NCI-H2227 treated with DMSO at 0.1 percent for 48 hours (cell line): ENCODE measurements at places on chromosomes 3 and 15.

DNA sequence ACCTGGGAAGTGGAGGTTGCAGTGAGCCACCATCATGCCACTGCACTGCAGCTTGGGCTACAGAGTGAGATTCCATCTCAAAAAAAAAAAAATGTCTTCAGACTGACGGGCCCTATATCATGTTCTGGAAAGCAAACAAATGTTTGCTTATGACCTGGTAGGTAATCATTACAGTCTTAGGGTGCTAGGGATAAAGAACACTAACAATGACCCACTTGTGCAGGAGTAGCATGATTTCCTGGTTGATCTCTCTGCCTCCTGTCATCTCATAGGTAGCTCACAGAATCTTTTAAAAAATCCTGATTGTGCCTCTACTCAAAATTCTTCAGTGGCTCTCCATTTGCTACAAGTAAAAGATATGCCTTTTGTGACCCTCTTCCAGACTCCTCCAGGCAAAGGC is 74.5 kb upstream of the TSPAN3 start:
- no peak for DNase-seq

DNA sequence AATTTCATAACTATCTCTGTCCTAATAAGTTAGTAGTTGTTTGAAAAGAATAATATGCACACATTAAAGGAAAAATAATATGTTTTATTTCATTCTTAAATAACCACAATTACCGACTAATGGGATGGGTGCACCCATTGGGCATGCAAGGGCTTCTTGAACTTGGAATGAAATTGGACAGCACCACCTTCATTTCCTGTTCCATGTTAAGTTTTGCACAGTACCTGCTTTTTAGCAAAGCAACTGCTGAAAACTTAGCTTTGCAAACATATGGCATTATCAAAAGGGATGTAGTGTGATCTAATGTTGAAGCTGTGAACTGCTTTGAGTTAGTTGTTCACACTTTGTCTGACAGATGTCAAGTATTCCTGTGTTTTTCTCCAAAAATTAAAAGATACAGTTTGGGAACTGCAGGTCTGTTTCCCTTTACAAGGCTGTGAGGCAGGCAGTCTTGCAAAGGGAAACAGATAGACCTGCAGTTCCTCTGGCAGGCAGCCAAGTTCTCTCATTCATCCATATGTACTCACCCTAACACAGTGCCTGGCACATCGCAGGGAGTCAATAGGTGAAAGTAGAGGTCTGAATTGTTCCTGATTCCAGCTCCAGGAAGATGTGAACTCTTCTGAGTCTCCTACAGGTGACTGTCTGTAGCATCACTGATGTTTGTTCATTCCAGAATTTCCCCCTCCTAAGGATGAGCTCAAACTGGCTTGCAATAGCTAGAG is 64.3 kb upstream of the GOLGA8B start:
- no peak for DNase-seq

- DNase-seq, result no peak
Measured at GRCh38 chr3:35296533-35296932, 342.8 kb upstream of the ARPP21 start.

DNA sequence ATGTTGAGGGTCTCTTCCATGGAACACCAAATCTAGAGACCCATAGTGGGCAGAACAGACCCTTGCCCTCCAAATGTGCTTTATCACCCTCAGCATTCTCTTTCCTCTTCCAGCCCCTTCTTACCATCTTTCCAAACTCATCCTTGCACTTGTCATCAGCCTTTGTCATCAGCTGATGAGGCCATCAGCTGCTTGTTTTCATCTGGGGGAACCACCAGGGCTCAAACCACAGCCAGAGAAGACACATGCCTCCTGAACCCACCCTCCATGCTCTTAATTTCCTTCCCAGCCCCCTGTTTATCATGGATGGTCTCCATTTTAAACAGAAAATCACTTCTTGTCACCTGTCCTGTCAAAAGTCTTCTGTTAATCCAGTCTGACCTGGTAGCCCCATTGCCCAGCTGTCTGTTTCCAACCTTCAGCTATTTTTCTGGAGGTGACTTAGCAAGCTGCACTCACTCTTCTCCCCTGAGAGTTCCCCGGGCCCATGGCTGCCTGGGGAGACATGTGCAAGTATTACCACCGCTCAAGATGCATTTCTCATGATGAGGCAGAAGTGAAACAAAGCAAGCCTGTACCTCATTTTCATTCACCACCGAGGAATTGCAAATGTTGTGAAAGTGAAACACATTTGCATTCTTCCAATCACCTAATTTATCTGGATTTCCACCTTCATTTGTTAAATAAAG is 14.7 kb upstream of the SYNM start:
- no peak for DNase-seq

DNA sequence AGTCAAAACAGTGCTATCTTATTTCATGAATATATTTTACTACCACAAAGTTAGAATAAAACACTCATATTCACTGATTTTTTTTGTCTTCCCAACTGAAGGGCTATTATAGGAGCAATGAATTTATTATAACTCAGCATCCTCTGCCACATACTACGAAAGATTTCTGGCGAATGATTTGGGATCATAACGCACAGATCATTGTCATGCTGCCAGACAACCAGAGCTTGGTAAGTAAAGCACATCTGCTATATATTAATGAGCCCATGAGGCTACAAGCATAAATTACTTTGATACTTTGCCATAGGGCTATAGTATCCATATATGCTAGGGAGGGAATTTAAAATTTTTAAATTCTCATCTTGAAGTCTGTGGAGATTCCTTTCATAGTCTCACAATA is 95.9 kb downstream of the FEZF2 start:
- DNase-seq, result no peak

DNA sequence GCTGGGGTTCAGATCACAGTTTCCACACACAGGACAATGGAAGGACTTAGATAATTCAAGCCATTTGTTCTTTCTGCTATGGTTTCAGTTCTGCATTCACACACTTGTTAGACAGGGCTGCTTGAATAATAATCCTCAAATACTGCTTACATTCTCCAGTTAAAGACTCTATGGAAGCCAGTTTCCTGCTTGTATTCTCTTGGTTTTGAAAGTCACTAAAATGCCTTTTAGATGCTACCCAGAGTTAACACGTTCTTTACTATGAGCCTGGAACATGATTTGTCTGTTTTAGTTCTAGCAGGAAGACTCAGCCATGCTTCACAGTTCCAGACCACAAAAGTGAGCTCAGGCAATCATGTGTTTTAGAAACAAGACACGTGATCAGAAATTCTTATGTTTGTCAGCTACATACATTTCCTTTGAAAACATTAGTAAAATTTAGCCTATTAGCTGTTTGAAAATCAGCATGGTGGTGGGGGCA is 152.4 kb downstream of the LEKR1 start:
- no peak for DNase-seq

DNA sequence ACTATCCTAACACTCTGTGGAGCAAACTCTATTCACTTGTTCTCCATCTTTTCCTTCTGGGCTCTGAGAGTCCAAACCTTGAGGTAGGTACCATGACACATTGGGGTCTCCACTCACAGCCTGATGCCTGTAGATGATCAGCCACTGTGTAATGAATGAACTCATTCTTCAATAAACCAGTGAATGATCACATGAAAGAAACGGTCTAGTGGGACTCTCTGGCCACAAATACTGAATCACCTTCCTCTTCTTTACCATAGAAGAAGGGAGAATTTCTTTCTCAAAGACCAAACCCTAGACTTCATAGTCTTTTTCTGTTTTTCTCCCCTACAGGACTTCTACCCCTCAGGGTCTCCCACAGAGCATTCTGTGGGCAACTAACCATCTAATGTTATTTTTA is 20.5 kb upstream of the ABHD2 start:
- DNase-seq, result no peak

GRCh38 chr3:113035387-113035982 is 44.7 kb downstream of the GTPBP8 start:
- no peak for DNase-seq

DNA sequence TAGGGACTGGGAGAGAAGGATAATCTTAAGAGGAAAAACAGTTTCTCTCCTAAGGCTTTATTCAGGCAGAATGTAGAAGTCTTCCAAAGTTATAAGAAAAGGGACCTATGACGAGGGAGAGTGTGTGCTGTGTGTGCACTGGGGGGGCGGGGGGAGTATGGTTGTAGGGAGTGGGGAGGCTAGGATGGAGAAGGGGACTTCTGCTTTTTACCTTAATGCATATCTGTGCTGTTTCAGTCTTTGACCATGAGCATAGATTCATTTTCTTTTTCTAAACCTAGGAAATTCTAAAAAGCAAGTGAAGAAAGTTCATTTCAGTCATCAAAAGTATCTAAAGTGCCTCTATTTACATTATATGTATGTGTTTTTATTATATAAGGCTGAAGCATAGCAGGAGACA is 52.6 kb upstream of the RASA2 start:
- no peak for DNase-seq

GRCh38 chr15:101058735-101059134 is 139.6 kb downstream of the LRRK1 start:
- DNase-seq, result no peak

GRCh38 chr3:121834157-121834670 is 646 bp downstream of the IQCB1 start:
- peak; percentile 17 for DNase-seq
